Cardiac muscle cell (in vitro differentiated cells and primary cell): ENCODE measurements at places on chromosomes 7 and 10. TPM values are rescaled to one million over a fixed set of nuclear protein-coding genes. Genes with fewer than 3 reads are reported as not detected.

The GRM3 gene
- polyA plus RNA-seq = 0.75 and 0.78 TPM in 2 replicates

DNA sequence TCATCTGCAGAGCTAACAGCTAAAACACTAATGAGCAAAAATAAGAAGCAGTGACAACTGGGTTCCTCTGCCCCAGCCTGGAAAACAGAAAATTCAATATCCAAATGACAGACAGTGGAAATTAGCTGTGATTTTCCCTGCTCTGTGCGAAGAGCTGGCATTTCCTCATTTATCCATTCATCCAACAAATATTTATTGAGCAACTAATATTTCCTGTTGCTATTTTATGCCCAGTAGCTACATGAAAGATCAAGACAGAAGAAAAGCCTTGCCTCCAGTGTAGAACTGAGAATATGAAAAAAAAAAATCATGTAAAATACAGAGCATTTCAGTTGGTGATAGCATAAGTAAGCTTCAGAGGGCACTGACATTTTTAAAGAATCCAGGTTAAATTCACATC lies 140.9 kb downstream of the ABCA13 start:
- no peak for DNase-seq

The MPP7 gene
- 9.2 and 9.7 TPM in 2 replicates for polyA plus RNA-seq

The HTRA1 gene
- 226 and 289 TPM in 2 replicates for polyA plus RNA-seq

DNA sequence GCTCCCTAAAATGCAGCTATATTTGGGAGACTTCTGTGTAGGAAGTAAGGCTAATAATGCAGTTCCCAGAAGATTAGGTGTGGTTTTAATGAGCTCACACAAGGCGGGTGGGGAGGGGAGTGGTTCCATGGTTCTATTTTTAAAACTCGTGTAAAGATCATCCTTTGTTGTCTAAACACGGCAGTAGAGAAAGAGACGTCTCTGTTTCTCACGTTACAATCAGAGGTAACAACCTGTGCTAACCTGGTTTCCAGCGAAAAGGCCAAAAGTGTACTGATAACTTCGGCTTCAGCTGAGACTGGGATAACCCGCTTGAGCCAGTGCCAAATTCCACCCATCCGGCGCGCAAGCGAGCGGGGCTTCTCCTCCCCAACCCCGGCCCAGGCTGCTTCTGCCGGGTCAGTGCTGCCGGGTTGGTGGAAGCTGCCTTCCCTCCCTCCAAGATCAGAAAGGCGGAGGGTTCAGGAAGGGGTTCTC lies 2.5 kb upstream of the MAP3K8 start:
- DNase-seq = no peak

- DNase-seq = no peak
Observed at GRCh38 chr7:55309040-55309991, 55.8 kb upstream of the LANCL2 start.
